Cortex of kidney (tissue), 1 donor: ENCODE measurements at places on chromosomes 5 and 9.

GRCh38 chr5:106986006-106986405 is 684.7 kb downstream of the EFNA5 start:
- DNase-seq = no peak

GRCh38 chr5:147169399-147169798 is 65.4 kb upstream of the STK32A start:
- DNase-seq = no peak

DNA sequence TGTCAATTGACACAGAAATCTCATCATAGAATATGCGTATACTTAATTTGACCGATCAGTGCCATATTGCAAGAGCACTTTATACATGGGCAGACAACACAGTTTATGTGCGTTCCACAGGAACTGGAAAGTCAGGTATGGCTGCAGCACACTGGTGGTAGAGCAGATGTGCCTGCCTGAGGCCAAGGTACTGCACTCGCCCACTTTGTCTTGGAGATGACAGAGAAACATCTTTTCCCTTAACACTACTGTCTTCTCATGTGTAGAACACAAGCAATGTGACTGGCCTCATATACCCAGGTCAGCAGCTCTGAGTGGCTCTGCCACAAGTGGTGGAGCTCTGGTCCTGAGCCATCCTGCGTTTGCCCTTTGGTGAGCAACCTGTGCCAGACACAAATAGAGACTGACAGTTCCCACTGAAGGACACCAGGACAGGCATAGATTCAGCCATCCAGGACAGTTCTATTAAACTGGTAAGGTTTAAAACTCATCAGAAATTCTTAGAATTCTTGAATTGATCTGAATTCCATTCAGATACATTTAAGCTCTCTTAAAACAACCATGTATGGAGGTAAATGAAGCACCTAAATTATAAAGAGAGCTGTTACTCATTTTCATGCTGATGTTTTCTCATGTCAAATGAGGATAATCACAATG is 21.0 kb upstream of the PPP2CA start:
- no peak for DNase-seq

DNA sequence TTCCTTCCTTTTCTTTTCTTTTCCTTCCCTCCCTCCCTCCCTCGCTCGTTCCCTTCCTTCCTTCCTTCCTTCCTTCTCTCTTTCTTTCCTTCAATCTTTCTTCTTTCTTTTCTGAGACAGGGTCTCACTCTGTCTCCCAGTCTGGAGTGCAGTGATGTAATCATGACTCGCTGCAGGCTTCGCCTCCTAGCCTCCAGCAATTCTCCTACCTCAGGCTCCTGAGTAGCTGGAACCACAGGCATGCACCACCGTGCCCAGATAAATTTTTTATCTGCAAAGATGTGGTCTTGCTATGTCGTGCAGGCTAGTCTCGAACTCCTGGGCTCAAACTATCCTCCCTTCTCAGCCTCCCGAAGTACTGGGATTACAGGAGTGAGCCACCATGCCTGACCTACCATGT is 81.4 kb downstream of the SPATA31C2 start:
- DNase-seq = no peak

- DNase-seq = no peak
Measured at GRCh38 chr9:125887172-125887571, 140.0 kb downstream of the PBX3 start.

GRCh38 chr9:12956261-12956660 is 181.4 kb downstream of the LURAP1L start:
- DNase-seq = no peak
